ENCODE measurements at places on chromosomes 3 and 15. TPM values are rescaled to one million over a fixed set of nuclear protein-coding genes. Genes with fewer than 3 reads are reported as not detected.

DNA sequence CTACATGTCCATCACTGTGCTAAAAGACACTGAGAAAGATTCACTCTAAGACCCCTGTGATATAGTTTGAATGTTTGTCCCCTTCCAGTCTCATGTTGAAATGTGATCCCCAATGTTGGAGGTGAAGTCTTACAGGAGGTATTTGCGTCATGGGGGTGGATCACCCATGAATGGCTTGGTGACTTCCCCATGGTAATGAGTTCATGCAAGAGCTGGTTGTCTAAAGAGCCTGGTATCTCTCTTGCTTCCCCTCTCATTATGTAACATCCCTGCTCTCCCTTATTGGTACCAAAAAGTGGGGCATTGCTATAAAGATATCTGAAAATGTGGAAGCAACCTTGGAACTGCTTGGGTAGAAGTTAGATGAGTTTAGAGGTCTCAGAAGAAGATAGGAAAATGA is 32.2 kb upstream of the FAM174B start:
- no peak for DNase-seq

DNA sequence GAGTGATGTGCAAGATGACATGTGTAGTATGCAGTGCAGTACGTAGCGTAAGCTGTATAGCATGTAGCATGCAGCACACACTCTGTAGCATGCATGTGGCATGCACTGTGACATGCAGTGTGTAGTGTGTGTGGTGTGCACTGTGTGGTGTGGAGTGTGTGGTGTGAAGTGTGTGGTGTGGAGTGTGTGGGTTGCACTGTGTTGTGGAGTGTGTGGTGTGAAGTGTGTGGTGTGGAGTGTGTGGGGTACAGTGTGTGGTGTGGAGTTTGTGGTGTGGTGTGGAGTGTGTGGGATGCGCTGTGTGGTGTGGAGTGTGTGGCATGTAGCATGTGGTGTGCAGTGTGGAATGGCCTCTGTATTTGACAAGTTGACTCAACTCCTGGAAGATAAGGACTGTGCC is 39.2 kb downstream of the ROPN1B start:
- DNase-seq = no peak

DNA sequence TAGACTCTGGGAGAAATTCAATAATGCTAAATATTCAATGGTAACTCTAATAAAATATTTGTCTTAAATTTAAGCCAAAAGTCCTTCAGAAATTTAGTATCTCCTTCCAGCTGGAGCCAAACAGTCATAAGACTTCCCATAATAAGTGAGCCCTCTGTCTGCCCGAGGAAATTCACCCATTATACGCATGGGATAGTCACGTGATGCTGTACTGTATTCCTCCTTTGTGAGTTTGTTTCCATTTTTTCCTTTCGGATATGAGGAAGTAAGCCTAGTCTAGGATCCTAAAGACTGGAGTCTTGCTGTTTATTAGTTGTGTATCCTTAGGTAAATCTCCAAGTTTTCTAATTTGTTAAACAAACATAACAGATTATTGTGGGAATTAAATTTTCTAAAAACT is 110.4 kb upstream of the PLAAT1 start:
- peak; percentile 84 for DNase-seq

GRCh38 chr15:42215913-42216829 is 8.1 kb upstream of the VPS39 start:
- DNase-seq = peak; percentile 38

DNA sequence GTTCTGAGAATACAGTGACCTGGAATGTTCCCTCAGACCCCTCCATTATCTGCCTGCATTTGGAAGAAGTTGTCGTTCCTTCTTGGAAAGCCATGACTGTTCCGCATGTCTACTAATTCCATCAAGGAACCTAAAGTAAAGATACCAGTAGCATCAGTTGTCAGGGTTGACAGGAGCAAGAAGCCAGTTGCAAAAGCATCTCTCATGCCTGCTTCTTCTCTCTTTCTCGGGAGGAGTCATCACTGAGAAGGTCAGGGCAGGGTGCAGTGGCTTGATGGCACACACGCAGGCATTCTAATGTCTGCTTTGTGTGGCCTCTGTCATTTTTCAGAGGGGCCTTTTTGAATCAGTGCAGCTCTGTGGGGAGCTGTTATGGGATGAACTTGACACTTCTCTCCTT is 276.6 kb upstream of the TPM1 start:
- no peak for DNase-seq

GRCh38 chr3:21955406-21955805 is 204.4 kb upstream of the ZNF385D start:
- DNase-seq = no peak

- DNase-seq = peak; percentile 76
Observed at GRCh38 chr3:187368251-187369088, at the start of gene RTP4. RTP4 (plus strand) TSS chr3:187368385; CDS start chr3:187368442, 57 bp downstream.

DNA sequence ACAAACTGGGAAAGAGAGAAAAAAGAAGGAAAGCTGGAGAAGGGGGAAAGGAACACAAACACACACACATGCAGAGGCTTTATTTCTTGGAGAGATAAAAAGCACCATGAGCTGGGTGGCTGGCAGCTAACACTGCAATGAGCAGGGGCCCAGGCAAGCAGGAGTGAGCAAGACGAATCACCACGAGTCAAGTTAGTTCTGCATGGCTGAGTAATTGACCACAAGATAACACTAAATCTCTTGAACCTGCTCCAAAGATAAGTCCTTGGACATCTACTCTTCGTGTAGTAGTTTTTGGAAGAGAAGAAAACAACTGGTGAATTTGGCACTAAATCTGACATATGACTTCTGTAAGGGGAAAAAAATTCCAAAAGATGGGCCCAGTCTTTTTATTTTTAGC is 100.9 kb downstream of the MYO5A start:
- DNase-seq = no peak

DNA sequence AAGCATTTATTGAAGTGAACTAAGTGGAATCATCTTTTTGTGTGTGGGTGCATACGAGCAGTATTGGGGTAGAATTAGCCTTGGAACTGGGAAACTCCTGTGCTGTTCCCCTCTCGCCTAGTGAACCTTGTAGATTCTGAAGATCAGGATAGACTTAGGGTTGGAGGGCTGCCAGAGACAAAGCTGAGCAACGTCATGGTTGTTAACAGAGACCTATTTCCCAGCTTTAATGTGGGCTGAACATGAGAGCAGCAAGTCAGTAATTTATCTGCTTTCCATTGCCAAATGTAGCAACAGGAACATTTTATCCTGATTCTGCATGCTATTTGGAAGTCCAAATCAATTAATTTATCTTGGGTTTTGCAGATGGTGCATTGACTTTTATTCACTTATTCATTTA is 246.6 kb downstream of the IL20RB start:
- DNase-seq = no peak

DNA sequence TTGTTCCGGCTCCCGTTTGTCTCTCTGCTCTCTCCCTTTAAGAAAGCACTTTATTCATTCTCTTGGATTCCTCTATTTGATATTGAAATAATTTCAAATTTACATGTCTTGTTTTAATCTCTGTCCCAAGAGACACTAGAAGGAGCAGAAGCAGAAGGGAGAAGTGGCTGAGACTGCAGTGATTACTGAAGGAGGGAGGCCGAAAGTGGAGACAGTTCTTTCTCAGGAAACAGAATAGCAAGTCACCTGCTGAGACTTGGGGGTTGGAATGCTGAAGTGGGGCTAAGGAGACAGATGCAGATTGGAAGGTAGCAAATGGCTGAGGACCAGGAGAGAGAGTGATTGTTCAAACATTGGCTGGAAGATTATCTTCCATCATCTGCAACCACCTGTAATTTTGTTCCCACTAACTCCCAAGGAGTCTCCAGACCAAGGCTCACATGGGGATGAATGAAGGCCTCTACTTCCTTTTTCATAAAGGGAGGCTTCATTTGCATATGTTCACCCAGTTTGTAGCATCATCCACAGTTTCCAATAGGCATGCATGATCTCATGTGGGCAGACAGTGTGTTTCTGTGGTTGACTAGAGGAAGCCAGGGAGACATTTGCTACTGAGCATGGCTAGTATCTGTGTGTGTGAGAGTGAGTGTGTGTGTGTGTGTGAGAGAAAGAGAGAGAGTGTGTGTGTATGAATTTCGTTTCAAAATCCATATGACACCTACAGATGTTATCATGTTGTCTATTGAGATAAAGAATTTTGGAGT is 24.0 kb downstream of the LTF start:
- no peak for DNase-seq

Gene FBXO40
- total RNA-seq = 0.08 TPM

Gene ARGFX
- not detected for total RNA-seq

Gene STRIT1
- not detected for total RNA-seq

Gene TRH
- not detected for total RNA-seq

Gene CCR3
- not detected for total RNA-seq

Gene CAND2
- total RNA-seq = 0.35 TPM

Gene ARPP19
- 131 TPM for total RNA-seq

Gene GMPPB
- total RNA-seq = 24.6 TPM
